ENCODE measurements at places on chromosomes 6 and 20.

DNA sequence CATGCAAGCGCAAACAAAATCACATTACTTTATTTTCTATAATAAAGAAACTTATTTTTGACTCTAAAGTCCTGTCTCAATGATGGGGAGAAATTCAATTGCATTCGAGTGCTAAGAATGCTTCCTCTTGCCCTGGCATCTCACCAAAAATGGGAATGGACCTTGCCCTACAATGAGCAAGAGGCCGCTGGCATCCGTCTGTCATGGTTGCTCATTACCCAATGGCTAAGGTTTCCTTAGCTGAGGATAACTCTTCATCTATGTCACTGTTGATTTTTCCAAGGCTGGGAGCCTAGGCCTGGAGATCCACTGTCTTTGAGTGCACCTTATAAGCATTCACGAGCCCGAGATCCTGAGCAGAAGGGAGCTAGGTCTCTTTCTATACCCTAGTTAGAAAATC, 471.3 kb upstream of the NRSN1 start:
- peaks cover 10% of the 10 kb centered on the region for H3K4me1 ChIP-seq
- H3K27ac ChIP-seq = no peak overlapping the region
- no peak for DNase-seq
- H3K4me3 ChIP-seq = no peak overlapping the region
- no peaks in the 10 kb centered on the region for H3K36me3 ChIP-seq
- H3K27me3 ChIP-seq = no peaks in the 10 kb centered on the region

DNA sequence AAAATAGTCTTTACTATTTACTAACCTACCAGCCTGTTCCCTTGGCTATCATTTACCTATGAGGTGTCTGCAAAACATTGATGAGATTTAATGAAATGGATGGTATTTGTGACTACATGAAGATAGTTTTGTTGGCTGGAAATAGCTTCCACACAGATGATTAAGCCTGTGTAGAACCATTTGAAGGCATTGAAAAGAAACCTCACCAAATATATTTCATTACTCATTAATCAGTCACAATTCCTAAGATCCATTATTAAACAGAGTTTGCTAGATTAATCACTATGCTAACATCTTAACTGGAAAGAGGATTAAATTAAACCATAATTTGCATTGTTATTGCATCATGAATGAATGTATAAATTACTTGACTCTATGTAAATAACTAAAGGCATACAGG, 560.3 kb downstream of the BMP2 start:
- no peaks in the 10 kb centered on the region for H3K36me3 ChIP-seq
- H3K27ac ChIP-seq = no peak overlapping the region
- no peak overlapping the region for H3K4me3 ChIP-seq
- no peaks in the 10 kb centered on the region for H3K4me1 ChIP-seq
- no peak for DNase-seq

- no peaks in the 10 kb centered on the region for H3K36me3 ChIP-seq
- H3K27me3 ChIP-seq = no peaks in the 10 kb centered on the region
- no peak for DNase-seq
- H3K4me3 ChIP-seq = no peak overlapping the region
- H3K27ac ChIP-seq = no peak overlapping the region
These were observed 280.1 kb downstream of the TFAP2B start for GRCh38 chr6:51098791-51099190.

DNA sequence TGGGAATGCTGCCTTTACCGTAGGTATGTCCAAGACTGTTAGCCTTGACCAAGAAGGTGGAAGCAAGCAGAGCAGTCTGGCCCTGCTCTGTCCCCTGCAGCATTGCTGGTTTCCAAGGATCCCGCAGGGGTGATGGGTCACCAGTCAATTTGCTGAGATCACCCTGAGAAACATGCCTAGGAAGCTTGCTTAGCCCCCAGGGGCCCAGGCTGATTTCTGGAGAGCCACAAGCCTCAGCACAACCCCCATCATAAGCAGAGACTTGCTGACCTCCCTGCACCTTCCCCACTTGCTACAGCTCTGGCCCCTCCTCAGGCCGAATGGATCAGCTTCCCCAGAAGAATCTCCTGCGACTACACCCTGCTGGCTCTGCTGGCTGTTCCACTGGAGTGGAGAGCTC, 21.5 kb downstream of the ARHGAP40 start:
- H3K4me1 ChIP-seq = no peaks in the 10 kb centered on the region
- H3K27me3 ChIP-seq = no peaks in the 10 kb centered on the region
- no peak for DNase-seq
- H3K4me3 ChIP-seq = no peak overlapping the region

DNA sequence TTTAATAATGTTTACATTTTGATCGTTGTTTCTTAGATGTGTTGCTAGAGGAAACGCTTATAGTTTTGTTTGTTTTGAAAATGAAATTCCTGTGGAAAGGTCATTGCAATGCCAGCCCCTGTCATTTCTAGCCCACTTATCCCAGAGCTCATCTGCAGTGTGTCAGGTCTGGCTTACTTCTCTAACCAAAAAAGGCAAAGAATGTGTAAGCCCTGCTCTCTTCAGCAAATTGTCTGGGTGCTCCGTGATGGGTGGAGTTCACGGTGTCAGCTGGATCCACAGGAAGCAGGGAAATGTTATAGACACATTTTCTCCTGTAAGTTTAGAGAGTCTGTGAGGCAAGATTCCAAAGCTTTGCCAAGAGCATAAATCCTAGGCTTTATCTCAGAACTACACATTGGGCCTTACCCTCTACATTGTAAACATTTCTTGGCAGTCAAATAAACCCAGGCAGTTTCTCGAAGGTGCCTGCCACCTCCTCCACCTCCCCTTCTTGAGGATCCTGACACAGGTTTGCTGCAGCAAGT, 50.9 kb downstream of the RPRD1B start:
- H3K27ac ChIP-seq = peak overlapping the region; percentile 88
- peaks cover 7% of the 10 kb centered on the region for H3K36me3 ChIP-seq
- H3K4me3 ChIP-seq = peak overlapping the region; percentile 13
- peaks cover 95% of the 10 kb centered on the region for H3K4me1 ChIP-seq
- no peaks in the 10 kb centered on the region for H3K27me3 ChIP-seq

- no peaks in the 10 kb centered on the region for H3K27me3 ChIP-seq
- DNase-seq = no peak
- H3K4me3 ChIP-seq = no peak overlapping the region
These were observed 41.0 kb downstream of the SOX4 start for GRCh38 chr6:21634582-21634981.

- no peaks in the 10 kb centered on the region for H3K4me1 ChIP-seq
- H3K36me3 ChIP-seq = no peaks in the 10 kb centered on the region
- H3K4me3 ChIP-seq = no peak overlapping the region
- H3K27me3 ChIP-seq = no peaks in the 10 kb centered on the region
- H3K27ac ChIP-seq = no peak overlapping the region
These were observed 328.2 kb upstream of the JAG1 start for GRCh38 chr20:11001764-11002540.

DNA sequence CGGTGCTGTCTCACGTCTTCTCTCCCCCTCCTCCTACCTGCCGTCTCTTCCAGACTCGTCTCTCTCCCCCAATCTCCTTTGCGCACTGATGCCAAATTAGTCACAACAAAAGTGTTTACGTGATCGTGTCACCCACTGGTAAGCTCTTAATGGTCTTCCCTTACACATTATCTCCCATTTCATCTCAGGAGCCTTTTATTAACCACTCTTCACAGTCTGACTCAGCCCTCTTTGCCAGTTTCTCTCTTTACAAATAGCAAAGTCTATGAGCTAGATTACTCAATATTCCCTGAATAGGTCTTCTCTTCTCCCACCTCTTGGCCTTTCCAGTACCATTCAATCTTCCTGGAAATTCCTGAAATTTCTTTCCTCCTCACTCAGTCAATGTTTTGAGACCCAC, 247.0 kb downstream of the ESR1 start:
- H3K36me3 ChIP-seq = no peaks in the 10 kb centered on the region
- H3K27ac ChIP-seq = no peak overlapping the region
- no peaks in the 10 kb centered on the region for H3K27me3 ChIP-seq
- DNase-seq = no peak
- H3K4me3 ChIP-seq = no peak overlapping the region

DNA sequence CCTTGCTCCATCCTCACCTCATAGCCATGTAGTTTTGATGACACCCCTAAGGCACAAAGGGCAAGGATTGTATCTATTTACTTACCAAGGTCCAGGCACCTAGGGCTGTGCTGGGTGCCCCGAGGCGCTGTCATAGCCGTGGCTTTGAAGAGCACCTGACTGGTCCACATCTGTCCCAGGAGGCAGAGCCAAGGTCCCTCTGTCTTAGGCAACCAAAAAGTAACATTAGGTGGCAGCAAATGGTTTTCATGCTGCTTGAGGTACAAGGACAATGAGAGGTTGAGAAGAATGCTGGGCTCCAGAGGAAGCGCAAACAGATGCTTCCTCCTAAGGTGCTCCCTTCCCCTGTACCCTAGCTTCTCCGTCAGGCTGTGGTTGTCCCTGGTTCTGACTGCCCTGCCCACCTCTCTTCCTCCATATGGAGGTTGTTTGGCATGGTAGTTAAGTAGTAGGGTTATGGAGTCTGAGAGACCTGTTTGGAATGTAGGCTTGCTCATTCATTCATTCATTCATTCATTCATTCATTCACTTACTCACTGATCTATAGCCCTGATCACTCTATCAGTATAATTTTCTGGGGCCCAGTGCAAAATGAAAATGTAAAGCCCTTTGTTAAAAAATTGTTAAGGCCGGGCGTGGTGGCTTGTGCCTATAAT, 3.0 kb upstream of the UQCC2 start:
- no peaks in the 10 kb centered on the region for H3K27me3 ChIP-seq
- peaks cover 22% of the 10 kb centered on the region for H3K4me1 ChIP-seq

GRCh38 chr6:21808045-21808470, 214.5 kb downstream of the SOX4 start:
- H3K27me3 ChIP-seq = no peaks in the 10 kb centered on the region
- H3K36me3 ChIP-seq = no peaks in the 10 kb centered on the region

DNA sequence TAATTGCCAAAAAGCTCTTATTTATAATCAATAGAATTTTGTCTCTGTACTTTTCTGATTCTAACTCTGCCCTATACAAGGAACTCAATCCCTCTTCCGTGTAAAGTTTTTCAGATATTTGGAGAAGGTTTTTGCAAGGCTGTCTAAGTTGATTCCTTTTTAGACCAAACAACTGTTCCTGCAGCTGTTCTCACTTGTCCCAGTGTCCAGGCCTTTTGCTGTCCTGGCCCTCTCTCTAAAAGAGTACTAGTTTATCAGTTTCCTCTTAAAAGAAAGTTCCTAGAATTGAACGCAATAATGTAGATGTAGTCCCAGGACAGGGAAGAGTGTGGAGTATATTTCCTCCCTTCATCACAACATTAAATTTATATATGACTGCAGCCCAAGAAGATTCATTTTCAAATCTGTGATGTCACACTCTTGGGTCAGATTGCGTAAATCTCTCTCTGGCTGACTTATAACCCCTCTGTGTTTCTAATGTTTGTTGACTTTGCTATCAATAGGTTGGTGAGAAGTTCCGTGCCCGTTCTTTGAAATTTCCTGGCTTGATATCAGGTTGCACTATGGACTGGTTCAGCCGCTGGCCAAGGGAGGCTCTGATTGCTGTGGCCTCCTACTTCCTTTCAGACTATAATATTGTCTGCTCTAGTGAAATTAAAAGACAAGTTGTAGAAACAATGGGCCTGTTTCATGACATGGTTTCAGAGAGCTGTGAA, 139.4 kb upstream of the GLP1R start:
- H3K4me3 ChIP-seq = no peak overlapping the region
- H3K27me3 ChIP-seq = no peaks in the 10 kb centered on the region
- H3K4me1 ChIP-seq = no peaks in the 10 kb centered on the region
- no peaks in the 10 kb centered on the region for H3K36me3 ChIP-seq
- no peak for DNase-seq

DNA sequence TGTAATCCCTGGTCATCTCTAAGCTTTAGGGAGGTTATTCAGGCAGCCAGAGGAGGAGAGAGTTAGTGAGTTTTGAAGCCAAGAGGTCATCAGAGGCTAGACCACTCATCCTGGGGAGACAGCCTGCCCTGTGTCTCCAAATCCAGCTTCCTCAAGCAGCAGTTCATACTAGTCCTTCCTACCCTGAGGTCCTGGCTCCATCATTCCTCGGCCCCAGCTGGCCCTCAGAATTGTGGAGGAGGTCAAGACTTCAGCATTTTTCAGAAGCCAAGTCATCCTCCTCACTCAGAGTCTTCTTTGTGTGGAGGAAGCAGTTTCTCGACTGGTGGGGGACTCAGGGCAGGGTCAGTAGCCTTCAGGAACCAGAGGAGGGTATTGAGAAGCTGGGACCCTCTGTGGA, 12.4 kb upstream of the KIAA1755 start:
- no peak for DNase-seq
- no peaks in the 10 kb centered on the region for H3K36me3 ChIP-seq
- H3K27ac ChIP-seq = peak overlapping the region; percentile 34
- H3K4me3 ChIP-seq = no peak overlapping the region
- no peaks in the 10 kb centered on the region for H3K27me3 ChIP-seq

- no peaks in the 10 kb centered on the region for H3K36me3 ChIP-seq
- no peak for DNase-seq
- H3K27me3 ChIP-seq = no peaks in the 10 kb centered on the region
- no peak overlapping the region for H3K27ac ChIP-seq
- peaks cover 6% of the 10 kb centered on the region for H3K4me1 ChIP-seq
- no peak overlapping the region for H3K4me3 ChIP-seq
These were observed 184.3 kb downstream of the EDN1 start for GRCh38 chr6:12474167-12475140.

DNA sequence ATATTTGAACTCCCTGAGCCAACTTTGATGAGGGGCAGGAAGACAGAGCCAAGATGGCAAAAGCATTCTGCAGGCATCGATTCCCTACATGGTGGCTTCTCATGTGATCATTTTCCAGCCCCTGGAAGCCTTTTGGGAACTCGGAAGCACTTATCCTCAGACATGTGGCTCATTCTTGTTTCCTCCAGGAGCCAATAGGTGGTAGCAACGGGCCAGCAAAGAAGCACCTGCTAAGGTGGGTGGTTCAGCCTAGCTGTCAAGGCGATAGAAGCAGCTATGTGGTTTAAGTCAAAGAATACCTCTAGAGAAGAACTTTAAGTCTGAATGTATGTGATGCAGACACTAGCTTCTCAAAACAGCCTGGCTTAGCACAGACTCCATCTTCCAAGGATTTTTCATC, 64.9 kb upstream of the PAX1 start:
- no peaks in the 10 kb centered on the region for H3K27me3 ChIP-seq
- no peaks in the 10 kb centered on the region for H3K4me1 ChIP-seq
- H3K36me3 ChIP-seq = no peaks in the 10 kb centered on the region
- H3K27ac ChIP-seq = no peak overlapping the region

- peak overlapping the region; percentile 62 for H3K27ac ChIP-seq
- no peaks in the 10 kb centered on the region for H3K36me3 ChIP-seq
- H3K4me1 ChIP-seq = peaks cover 56% of the 10 kb centered on the region
- DNase-seq = no peak
- peak overlapping the region; percentile 31 for H3K4me3 ChIP-seq
- peaks cover 27% of the 10 kb centered on the region for H3K27me3 ChIP-seq
These were observed 5.8 kb upstream of the ABHD16B start for GRCh38 chr20:63855363-63856097.

DNA sequence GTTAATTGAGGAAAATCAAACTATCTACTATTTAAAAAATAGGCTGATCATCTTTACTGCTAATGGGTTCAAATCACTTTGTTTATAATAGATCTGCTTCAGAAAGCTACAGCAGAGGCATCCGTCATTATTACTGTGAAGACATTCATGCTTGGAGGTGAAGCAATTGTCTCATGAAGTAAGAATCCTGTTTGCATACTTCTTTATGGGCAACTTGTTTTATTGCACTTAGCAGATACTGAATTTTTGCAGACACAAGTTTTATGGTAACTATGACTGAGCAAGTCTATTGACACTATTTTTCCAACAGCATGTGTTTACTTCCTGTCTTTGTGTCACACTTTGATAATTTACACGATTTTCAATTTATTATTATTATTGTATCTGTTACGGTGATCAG, 573.9 kb downstream of the RFPL4B start:
- no peak overlapping the region for H3K27ac ChIP-seq
- no peak overlapping the region for H3K4me3 ChIP-seq
- H3K4me1 ChIP-seq = no peaks in the 10 kb centered on the region
- H3K27me3 ChIP-seq = no peaks in the 10 kb centered on the region

Measured in esophagus muscularis mucosa (tissue), 4 donors.